ENCODE measurements at places on chromosomes 2 and 18. TPM values are rescaled to one million over a fixed set of nuclear protein-coding genes. Genes with fewer than 3 reads are reported as not detected.

- DNase-seq, result no peak
Observed at GRCh38 chr18:35182151-35182550, 58.7 kb upstream of the ZNF397 start.

- DNase-seq, result no peak
Observed at GRCh38 chr2:127464470-127465257, 46.4 kb downstream of the PROC start.

- no peak for DNase-seq
Observed at GRCh38 chr18:9852266-9853081, 33.3 kb upstream of the TXNDC2 start.

- DNase-seq, result no peak
Observed at GRCh38 chr2:173773076-173773475, 192.1 kb downstream of the SP3 start.

- DNase-seq, result no peak
Observed at GRCh38 chr18:25180973-25181548, 170.9 kb downstream of the ZNF521 start.

GRCh38 chr2:120937686-120938044 is 202.0 kb downstream of the GLI2 start:
- DNase-seq, result no peak

DNA sequence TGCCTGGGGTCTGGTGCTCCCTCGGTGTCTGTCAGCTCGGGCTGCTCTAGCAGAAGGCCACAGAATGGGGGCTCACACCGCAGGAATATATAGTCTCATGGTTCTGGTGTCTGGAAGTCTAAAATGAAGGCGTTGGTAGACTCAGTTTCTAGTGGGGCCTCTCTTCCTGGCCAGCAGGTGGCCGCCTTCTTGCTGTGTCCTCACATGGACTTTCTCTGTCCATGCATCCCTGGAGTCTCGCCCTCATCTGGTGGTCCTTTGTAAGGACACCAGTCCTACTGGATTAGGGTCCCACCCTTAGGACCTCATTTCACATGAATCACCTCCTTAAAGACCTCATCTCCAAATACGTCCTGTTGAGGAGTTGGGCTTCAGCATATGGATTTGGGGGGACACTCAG is 65.7 kb downstream of the RRM2 start:
- DNase-seq, result no peak

- no peak for DNase-seq
Observed at GRCh38 chr2:230174466-230174865, 45.3 kb downstream of the SP110 start.

DNA sequence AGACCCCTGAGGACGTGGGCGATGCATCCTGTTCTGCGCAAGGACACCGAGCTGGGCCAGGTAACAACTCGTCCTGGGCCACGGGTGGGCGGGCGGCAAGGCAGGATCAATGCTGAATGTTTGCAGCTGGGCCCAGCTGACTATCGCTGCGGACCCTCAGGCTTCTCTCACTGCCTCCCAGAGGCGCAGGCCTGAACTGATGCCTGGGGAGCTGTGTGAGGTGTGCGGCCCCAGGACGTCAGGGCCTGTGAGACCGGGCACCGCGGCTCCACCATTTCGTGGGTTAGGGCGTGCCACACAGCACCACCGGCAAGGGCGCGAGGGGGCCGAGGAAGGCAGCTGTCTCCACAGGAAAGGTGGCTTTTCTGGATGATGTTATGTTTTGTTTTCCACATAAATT is 307.4 kb downstream of the NDUFA10 start:
- peak; percentile 79 for DNase-seq

DNA sequence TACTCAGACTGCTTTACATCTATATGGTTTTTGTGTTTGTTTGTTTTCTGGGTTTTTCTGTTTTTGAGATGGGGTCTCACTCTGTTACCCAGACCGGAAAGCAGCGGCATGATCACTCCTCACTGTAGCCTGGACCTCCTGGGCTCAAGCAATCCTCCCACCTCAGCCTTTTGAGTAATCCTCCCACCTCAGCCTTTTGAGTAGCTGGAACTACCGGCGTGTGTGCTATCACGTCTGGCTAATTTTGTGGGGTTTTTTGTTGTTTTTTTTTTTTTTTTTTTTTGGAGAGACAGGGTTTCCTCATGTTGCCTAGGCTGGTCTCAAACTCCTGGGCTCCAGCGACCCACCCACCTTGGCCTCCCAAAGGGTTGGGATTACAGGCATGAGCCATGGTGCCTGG is 9.1 kb downstream of the MAP3K2 start:
- DNase-seq, result no peak

DNA sequence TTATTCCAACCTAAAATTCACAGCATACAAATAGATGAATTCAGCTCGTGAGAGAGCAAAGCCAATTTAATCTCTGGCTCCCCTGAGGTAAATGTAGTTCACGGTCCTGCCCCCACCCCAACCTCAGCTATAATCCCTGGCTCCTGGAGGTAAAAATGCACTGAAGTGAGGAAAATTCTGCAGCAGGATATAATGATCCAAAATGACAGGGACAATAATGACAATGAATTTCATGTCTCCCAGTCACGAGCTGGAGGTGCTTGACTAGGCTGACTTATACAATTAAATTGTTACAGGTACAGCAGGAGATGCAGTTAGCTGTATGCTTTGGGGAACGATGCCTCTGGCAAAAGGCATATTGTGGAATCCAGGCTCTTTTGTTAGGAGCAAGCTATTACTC is 82.0 kb downstream of the GPD2 start:
- DNase-seq, result no peak

- no peak for DNase-seq
Observed at GRCh38 chr2:226618875-226619605, 180.6 kb downstream of the IRS1 start.

GRCh38 chr2:227876300-227876801 is 4.9 kb downstream of the DAW1 start:
- DNase-seq, result no peak

DNA sequence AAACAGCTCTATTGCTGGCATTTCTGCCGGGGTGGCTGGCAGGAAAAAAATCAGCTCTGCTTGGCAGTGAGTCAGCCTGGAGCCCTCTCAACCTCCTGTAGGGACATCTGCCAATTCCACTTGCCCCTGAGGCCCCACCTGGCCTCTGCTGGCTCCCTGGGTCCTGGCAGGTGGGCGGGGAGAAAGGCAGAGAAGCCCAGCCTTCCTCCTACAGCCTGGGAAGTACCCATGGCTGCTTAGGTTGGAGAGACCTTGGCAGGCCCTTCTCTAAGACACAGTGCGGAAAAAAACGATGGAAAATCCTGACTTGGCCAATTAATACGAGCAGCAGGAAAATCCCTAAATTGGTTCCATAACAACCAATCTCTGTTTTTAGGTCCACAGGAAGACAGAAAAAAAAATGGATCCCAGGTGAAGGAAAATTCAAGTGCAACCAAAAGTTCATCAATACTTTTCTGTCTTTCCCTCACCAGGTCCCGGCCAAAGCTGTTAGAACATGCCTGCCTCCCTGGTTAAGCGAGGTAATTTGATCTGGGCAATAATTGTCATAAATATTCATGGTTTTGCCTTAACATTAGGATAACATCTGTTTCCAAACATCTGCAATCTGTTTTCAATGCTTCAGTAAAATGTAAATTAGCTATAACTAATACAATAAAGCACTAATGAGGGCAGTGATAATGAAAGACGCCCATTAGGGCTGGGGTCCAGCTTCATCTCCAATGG is 245.9 kb downstream of the TFCP2L1 start:
- no peak for DNase-seq

DNA sequence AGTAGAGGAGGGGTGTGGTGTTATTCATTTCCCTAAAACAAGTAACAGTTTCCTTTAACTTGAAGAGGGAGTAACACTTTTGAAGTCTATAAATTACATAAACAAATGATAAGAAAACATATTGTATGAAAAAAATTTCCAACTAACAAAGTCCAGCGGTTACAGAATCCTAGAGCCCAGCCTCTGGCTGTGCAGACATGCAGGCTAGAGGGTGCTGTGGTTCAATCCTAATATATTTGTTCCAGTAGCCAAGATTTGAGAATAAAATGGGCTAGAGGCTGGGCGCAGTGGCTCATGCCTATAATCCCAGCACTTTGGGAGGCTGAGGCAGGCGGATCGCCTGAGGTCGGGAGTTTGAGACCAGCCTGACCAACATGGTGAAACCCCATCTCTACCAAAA is 56.9 kb downstream of the WDR75 start:
- no peak for DNase-seq

GRCh38 chr2:199462956-199463692 is 5.4 kb upstream of the SATB2 start:
- DNase-seq, result peak; percentile 94

Gene SERPINB10
- total RNA-seq, result not detected

Gene GALNT5
- 0.19 TPM for total RNA-seq

Gene RFTN2
- 5.4 TPM for total RNA-seq

Gene C2orf68
- 18.4 TPM for total RNA-seq

Gene LRATD1
- total RNA-seq, result 3.1 TPM

Gene DCDC2C
- total RNA-seq, result not detected

Gene LBX2
- total RNA-seq, result 1.5 TPM

Gene CENPO
- 2.6 TPM for total RNA-seq

Gene CBLN2
- total RNA-seq, result not detected

All from posterior vena cava (tissue), 2 donors.